Activated CD8-positive, alpha-beta memory T cell treated with anti-CD3 and anti-CD28 coated beads for 1 hour (primary cell): ENCODE measurements at places on chromosomes 4 and X.

- DNase-seq = no peak
Observed at GRCh38 chr4:173415092-173415491, 16.2 kb upstream of the SCRG1 start.

DNA sequence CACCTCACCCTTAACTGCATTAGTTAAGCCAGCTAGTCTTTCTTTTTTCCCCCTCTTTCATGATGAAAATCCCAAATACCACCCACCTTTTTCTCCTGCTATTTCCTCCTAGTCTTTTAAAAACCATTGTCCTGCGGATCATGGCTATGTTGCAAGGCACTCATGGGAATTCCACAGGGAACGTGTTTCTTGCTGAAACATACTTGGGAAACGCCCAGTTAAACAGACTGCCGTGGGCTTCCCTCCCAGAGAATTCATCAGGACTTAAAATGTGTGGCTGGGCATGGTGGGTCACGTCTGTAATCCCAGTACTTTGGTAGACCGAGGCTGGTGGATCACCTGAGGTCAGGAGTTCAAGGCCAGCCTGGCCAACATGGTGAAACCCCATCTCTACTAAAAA, 32.2 kb downstream of the XG start:
- DNase-seq = no peak

DNA sequence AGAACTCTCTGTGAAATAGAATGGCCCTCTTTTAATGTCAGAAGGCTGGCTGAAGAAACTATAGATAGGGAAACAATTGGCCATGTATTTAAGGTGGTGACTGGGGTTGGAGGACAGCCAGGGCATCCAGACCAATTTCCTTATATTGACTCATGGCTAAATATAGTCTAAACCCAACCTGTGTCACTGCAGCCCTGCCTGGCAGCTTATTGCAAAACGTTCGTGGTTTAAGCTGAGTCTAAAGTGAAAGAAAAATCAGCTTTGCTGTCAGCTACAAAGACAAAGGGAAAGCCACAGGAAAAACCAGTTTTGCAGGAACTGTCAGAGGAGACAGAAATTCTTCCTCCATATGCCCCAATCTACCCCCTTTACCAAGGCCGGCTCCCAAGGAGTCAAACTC, 902.8 kb upstream of the NDST4 start:
- no peak for DNase-seq

DNA sequence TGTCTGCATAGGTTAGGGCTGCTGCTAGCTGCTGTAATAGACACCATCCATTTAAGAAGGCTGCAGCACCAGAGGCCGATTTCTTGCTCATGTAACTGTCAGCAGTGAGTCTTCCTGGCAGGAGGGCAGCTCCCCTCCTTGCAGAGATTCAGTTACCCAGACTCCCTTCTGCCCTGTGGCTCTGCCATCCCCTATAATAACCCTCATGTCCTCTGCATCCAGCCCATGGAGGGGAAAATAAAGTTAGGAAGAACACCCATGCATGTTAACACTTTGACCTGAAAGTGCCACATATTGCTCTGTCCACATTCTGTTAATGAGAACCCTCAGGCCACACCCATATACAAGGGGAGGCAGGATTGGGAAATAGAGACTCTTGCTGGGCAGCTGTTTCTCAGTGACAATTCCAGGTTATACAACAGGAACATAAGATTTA, 5.4 kb downstream of the STBD1 start:
- no peak for DNase-seq

- no peak for DNase-seq
Observed at GRCh38 chr4:66943112-66943511, 602.2 kb downstream of the CENPC start.

GRCh38 chr4:80243274-80244018, 23.0 kb upstream of the FGF5 start:
- DNase-seq = no peak

GRCh38 chr4:139083956-139084803, 68.6 kb downstream of the NOCT start:
- peak; percentile 38 for DNase-seq

DNA sequence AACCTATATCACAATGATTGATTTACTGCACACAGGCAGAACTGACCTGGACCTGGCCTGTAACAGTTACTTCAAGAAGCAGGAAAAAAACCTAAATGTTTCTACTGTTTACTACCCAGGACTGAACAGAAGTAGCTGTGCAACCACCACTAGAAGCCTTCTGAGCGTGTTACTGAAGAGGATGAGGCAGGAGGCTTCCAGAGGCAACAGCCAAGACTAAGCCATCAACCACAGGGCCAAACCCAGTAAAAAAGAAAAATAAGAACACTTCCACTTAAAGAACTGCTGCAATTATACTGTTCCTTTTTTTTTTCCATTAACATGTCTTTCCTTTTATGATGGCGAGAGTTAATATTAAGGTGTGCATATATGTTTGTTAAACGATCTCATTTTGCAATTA, 29.4 kb upstream of the TTC29 start:
- no peak for DNase-seq

DNA sequence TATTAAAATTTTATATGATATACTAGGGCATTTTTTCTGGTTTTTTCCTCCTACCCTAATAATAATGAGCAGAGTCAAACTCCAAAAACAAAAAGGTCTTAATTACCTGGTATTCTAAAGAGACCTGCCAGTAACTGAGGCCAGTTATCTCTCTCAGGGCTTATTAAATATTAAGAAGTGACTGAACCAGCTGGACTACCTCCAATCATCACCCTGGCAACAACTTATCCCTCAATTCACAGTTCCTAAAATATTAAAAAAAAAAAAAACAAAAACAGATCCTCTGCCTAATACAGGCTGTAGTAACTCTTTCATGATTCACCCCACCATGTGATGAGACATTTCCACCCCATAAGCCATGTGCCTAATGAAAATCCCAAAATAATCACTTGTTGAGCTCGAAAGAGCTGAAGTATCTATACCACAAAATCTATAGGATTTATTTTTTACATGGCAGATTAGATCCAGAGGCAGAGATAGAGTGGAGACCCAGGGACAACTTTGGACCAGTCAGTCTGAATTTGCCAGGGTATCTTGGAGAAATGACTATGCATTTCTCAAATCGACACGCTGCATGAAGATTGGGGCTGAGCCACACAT, 698.0 kb downstream of the FAT4 start:
- DNase-seq = no peak

- no peak for DNase-seq
Observed at GRCh38 chr4:139762720-139763119, 97.1 kb downstream of the MGST2 start.

DNA sequence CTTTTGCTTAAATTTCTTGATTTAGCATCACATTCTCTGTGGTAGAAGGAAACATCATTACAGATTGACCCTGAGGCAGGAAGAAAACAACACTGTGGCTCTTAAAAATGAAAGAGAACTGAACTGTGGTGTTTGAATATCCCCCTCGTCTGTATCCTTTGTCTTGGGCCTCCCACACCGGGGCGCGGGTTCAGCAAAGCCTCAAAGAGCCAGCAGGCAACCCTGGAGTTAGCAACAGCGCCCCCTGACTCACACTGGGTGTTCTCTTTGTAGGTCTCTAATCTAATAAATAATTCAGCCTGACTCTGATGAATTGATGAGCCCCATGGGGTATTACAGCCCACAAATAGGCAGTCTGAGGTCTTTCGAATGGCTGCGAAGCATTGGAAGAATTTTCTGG, 46.1 kb upstream of the CTSO start:
- no peak for DNase-seq

GRCh38 chr4:123976285-123976684, 579.7 kb downstream of the SPRY1 start:
- no peak for DNase-seq

- no peak for DNase-seq
Observed at GRCh38 chr4:176953021-176953420, 160.3 kb upstream of the VEGFC start.

- DNase-seq = no peak
Observed at GRCh38 chr4:1384675-1385372, 21.4 kb downstream of the NKX1-1 start.

GRCh38 chrX:66110112-66110511, 53.9 kb upstream of the HEPH start:
- DNase-seq = no peak

GRCh38 chr4:121360495-121360894, 20.3 kb downstream of the QRFPR start:
- no peak for DNase-seq
